ENCODE measurements at places on chromosomes 11 and 22.

GRCh38 chr11:102407901-102408300 is 44.7 kb downstream of the TMEM123 start:
- DNase-seq: no peak

DNA sequence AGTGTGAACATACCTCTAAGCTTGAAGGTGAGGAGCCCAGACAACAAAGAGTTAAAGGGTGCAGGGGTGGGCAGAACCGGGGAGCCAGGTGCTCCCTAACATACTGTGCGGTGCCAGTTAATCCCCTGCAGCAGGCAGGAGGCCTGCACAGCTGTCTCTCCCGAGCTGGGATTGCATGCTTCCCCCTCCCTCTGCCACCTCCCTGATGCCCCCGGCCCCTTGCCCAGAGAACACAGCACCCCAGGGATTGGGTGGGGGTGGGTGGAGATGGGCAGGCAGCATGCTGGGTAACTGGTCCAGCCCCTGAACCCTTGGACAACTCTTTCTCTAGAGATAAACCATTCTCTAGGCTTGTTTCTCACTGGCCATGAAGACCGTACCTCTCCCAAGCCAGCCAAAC is 67.7 kb upstream of the MYOD1 start:
- no peak for DNase-seq

DNA sequence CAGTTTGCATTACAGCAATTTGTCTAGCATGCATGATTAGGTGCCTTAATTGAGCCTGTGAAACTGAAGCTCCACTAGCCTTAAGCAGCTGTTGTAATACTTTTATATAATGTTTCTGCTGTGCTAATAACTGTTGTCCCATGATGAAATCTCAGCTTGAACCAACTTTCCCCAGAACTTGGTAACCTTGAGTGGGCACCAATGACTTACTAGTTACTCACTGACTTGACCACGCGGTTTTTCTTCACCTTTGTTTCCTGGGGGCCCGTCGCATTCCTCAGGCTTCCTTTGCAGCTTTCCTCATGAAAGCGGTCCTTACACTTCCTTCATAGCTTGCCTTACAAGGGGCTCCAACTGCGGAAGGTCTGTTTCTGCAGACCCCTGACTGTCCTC is 11.2 kb upstream of the GLYATL1 start:
- no peak for DNase-seq

DNA sequence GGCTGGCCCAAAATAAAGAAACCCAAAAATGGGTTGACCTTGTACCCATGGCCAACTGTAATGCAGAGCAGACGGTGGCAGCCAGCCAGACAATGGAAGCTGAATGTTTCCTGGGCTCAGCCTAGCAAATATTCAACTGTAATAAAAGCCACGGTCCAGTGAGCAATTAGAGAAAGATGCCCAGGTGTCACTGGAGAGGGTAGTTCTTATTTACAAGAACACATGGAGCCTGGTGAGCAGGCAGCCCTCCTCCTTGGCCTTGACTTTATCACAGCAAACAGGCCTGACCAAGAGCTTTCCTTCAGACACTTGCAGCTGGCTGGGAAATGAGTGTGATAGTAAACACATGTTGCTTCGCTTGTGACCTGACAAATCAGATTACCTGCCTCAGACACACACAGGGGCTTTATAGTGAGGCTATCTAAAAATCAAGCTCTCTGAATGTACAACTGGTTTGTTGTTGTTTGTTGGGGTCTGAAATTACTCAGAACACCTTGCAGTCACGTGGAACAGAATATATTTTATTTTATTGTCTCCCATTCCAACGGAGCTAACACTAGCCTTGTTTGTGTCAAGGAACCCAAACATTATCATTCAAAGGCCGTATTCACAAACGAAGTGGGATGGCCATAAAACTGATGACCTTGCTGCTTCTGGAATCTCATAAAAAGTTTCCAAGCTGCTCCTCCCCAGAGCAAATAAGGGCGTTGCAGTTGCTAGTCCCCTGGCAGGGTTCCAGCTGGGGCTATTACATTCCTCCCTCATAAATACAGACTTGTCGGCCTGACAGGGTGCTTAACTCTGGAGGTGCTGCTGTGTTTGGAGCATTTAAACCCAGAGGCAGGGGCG is 161.1 kb downstream of the BBOX1 start:
- no peak for DNase-seq

DNA sequence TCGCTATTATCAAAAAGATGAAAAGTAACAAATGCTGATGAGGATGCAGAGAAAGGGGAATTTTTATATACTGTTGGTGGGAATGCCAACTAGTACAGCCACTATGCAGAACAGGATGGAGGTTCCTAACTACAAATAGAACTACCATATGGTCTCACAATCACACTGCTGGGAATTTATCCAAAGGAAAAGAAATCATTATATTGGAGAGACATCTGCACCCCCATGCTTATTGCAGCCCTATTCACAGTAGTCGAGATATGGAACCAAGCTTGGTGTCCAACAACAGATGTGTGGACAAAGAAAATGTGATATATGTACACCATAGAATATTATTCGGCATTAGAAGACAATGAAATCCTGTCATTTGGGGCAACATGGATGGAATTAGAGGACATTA is 19.6 kb upstream of the POU2AF2 start:
- DNase-seq: no peak

DNA sequence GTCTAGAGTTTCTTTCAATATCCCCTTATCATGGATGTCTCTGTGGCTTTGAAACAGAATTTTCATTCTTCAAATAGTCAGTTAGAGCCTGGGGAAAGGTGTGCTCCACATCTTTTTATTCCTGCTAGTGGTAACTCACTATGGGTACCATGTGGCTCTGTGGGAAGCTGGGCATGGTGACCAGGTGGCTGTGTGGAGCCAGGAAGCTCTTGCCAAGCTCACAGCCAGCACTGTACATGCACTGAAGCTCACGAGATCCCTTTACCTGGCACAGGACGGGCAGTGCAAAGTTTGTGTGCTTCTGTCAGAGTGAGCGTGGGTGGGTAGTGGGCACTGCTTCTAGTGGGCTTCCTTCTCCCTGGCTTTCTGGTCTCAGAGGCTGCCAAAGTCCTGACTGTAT is 6.3 kb upstream of the KDM4F start:
- DNase-seq: no peak

DNA sequence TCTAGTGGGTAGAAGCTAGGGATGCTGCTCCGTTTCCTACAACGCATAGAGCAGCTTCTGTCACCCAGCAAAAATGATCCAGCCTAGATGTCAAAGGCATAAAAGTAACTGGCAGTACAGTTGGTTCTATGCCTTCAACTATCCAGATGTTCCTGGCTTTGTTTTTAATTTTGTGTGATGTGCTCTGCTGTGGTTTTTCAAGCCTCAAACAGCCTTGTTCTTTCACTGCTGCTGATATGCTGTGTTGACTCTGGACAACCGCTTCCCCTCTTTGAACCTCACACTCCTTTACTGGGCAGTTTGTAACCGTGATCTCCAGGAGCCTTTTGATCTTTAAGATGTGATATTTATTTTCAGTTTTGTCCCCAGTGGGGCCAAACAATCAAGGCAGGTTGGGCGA is 116.4 kb downstream of the SEZ6L start:
- DNase-seq: no peak

DNA sequence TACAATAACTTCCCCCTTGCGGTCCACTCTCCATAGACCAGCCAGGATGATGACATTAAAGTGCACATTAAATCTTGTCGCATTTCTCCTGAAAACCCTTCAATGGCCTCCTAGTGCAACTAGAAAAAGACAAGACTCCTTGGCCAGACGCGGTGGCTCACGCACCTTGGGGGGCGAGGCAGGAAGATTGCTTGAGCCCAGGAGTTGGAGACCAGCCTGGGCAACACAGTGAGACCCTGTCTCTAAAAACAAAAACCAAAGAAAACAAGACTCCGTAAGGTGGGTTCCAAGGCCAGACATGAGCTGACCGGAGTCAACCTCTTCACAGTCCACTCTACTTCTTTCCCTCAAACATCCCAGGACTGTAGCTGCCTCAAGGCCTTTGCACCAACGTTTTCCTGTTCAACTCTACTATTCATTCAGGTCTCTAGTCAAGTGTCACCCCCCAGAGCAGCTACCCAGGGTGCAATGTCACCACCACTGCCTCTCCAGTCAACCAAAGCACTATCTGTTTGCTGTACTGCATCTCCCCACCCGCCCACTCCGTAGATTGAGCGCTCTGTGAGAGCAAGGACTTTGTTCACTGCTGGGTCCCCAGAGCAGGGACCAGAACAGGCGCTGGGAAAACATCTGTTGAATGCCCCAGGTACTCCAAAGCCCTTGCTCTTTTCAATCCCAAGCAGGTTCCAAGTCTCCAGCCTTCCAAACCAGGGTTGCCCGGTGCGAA is 739 bp downstream of the ZMAT5 start:
- DNase-seq: peak; percentile 48

DNA sequence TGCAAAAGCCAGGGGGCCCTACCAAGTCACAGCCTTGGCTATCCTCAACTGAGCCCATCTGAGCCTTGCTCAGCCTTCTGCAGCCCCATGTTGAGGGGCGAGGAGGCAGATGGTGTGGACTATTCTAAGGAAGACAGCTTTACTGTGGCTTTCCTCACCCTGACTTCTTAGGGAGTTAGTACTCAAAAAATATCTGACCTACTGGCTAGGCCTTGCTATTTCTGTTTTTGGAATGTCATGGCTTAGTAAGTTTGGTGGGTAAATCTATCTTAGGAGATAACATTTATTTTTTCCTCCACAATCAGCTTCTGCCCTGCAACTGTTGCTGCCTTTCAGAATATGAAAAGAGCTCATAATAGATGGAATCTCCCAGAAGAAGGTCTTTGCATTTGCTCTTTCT is 80.9 kb downstream of the LDLRAD3 start:
- DNase-seq: no peak

DNA sequence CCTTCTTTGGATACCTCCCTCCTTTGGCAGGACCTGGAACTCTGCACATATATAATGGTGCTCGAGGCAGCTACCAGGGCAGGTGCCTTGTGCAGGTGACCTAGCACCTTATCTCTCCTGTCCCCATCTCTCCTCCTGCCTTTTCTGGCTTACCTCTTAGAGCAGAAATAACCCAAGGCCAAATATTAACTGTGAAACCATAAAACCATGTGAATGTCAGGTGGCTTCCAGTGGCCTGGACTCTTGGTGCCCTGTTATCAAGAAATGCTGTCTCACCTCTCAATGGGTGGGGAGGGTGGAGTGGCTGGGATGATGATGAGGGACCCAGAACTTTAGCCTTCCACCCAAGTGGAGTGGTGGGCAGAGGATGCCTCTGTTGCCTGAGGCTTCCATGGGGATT is 42.9 kb downstream of the YWHAH start:
- DNase-seq: no peak

DNA sequence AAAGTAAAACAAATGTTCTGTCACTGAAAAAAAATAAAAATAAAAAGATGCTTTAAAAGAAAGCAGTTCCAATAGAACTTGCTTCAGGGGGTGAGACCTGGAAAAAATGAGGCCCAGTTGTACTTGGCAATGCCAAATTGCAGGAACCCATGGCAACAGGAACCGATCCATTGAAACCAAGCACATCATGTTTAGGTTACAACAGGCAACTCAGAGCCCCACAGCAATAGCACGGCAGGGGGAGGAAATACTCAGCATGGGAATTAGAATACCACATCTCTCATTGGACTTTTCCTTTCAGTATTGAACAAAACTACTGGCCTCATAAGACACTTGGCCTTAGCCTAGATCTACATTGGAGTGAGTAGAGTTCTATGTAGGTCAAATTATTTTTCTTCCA is 84.3 kb downstream of the MSANTD4 start:
- no peak for DNase-seq

- no peak for DNase-seq
Observed at GRCh38 chr11:118396097-118396501, 5.3 kb upstream of the ATP5MG start.

- DNase-seq: no peak
Observed at GRCh38 chr11:114080219-114080618, 20.7 kb downstream of the ZBTB16 start.

DNA sequence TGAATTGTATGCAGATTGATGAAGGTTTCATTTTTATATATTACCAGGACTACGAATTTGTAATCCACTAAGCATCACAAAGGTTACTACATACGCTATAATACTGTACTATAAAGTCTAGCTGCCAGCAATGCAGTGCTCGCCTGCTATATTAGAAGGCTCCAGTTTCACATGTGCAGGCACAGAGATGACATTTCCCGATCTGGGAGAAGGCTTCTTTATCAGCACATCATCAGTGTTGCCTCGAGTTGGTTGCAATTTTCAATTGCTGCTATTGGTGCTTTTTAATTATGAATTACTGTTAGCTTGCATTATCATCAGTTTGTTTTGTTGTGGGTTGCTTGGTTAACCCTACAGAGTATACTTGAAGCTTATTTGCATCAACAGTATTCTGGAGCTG is 143.2 kb upstream of the TEAD1 start:
- no peak for DNase-seq
